ENCODE measurements at places on chromosomes 7 and 10.

GRCh38 chr7:107450970-107451369 is 18.9 kb upstream of the GPR22 start:
- no peak for DNase-seq

GRCh38 chr10:95508730-95509129 is 52.4 kb downstream of the SORBS1 start:
- DNase-seq = no peak

DNA sequence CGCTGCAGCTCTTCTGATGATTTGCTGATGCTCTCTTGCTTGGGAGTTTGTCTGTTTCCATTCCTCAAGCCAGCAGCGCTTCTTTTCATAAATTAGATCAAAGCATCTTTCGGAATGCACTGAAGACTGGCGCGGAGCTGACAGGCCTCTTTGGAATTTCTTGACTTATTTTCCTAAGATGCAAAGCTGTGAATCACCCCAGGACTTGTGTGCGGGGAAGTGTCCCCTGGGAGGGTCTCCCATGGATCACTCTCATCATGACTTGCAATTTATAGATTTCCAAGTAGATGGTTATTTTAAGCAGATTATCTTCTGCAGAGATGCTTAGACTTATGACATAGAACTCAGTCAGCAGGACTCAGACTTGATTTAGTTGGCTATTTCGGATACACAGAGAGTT is 467.2 kb downstream of the TCERG1L start:
- DNase-seq = no peak

DNA sequence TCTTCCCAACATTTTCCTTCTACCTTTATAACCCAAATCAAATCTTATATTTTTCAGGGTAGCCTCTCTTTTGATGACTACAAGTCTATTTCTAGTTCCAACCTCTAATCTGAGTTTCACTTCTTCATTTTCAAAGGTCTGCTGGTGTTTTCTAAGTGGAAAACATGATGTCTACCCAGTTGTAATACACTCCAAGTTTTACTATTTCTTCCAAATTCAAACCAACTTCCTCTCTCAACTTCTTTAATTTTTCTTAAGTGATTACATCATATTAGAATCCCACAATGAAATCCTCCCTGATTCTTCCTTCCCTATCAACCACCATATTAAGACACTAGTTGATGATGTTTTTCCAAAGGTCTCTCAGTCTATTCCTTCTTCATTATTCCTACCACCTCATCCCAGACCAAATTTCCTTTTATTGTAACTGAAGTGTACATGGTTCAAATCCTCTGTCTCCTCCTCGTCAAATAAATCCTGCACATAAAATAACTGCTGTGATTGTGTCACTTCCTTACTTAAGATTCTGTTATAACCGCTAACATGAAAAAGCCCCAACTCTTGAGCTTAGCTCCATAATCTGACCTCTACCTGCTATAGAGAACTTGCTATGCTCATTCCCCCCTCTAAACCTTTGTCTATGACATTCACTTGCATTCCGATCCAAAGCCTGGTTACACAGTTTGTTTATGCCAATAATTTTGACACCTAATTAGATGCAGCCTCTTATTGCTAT is 12.7 kb downstream of the TAS2R38 start:
- no peak for DNase-seq

GRCh38 chr7:73773700-73774517 is 3.8 kb upstream of the CLDN3 start:
- no peak for DNase-seq

DNA sequence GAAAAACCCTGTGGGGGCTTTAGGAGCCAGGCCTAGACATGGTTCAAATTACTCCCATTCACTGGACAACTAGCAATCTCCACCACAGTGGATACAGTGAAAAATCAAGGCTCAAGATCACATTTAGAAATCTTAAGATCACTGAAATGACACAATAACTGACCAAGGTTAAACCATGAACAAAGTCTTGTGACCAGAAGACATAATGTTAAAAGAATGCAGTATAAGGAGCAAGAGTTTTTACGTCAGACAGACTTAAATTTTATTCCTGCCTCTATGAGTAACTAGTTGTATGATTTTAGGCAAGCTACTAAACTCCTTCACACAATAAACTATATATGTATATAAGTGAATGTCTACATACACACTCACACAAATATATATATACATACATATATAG is 68.5 kb downstream of the MICU1 start:
- no peak for DNase-seq

GRCh38 chr7:47771990-47772360 is 176.3 kb downstream of the PKD1L1 start:
- no peak for DNase-seq

DNA sequence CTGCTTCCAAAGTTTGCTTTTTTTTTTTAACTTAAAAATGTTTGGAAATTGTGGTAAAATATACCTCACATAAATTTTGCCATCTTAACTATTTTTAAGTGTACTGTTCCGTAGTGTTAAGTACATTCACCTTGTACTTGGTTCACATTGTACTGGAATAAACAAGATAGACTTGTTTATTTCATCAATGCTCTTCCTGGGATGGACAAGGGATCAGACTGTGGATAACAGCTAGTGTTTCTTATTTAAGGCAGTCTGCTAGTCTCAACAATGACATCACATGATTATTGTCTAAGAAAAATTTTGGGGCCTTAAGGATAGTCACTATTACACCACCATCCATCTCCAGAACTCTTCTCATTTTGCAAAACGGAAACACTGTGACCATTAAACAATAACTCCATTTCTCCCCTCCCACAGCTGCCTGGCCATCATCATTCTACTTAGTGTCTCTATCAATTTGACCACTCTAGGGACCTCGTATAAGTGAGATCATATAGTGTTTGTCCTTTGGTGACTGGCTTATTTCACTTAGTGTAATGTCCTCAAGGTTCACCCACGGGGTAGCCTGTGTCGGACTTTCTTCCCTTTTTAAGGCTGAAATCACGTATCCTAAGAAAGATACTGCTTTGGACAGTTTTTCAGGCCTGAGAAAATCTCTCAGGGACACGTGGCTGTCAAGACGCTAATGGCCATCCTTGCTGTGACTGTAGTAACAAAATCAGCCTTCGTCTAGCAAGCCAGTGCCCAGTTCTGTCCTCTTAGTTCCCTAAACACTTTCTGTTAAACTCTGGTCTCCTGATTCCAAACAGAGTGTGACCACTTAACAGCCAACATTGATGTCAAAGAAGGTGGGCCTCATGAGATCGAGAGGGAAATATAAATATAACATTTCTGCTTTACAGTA is 305.2 kb downstream of the FRMD4A start:
- DNase-seq = no peak

GRCh38 chr7:65910237-65910636 is 37.4 kb downstream of the VKORC1L1 start:
- DNase-seq = no peak

DNA sequence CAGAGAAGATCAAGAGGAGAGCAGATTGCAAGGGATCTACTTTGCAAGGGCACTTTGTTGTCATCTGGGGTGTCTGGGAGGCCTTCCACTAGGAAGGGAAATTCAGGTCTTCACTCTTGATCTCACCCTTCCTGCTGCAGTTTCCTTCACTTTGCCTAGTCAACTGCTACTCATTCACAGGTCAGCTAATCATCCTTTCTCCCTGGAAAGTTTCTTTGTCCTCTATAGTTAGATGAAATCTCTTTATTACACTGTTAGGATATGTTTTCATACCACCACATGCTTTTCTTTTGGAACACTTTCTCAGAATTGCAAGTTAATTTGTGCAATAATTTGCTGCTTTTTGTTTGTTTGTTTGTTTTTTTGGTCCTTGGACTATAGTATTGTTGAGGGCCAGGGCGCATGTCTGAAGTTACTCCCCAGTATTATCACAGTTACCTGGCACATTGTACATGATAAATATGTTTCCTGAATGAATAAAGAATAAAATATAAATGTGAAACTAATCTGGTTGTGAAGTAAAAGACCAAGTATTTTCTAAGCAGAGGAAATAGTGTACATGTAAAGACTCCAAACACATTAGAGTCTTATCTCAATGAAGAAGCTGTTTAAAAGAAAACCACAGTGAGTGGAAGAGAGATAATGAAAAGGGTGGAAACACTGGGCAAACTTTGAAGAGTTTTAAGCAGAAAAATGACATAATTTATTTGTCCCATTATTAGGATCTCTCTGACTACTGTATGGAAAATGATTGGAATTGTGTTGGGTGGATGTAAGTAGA is 139.9 kb upstream of the DGKB start:
- no peak for DNase-seq

- DNase-seq = no peak
These were observed 1002.6 kb downstream of the SORCS3 start for GRCh38 chr10:105643660-105644059.

GRCh38 chr7:15848901-15849300 is 162.4 kb upstream of the MEOX2 start:
- no peak for DNase-seq

DNA sequence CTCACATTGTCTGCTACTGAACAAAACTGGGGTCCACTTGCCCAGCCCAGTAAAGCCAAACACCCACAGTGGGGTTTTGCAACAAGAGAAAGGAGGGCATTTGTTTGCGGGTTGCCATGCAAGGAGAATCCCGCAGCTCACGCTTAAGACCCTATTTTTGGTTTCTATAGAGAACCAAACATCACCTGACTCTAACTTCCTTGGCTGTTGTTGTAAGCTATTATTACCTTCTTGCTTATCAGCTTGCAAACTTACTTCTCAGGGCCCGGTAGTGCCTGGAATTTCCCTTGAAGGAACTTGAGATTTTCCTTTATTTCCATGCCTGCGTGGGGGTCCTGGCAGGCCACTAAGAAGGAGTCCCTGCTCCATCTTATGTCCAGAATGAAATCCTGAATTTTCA is 20.7 kb downstream of the IFIT3 start:
- no peak for DNase-seq

DNA sequence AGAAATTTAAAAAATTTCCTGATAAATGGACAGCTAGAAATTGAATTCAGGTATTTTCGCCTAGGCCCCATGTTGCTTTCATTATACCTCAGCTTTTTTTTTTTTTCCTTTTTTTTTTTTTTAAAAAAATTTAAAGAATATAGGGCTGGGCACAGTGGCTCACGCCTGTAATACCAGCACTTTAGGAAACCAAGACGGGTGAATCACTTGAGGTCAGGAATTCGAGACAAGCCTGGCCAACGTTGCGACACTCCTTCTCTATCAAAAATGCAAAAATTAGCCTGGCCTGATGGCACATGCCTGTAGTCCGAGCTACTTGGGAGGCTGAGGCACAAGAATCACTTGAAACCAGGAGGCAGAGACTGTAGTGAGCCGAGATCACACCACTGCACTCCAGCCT is 334.0 kb downstream of the SORCS1 start:
- DNase-seq = no peak

DNA sequence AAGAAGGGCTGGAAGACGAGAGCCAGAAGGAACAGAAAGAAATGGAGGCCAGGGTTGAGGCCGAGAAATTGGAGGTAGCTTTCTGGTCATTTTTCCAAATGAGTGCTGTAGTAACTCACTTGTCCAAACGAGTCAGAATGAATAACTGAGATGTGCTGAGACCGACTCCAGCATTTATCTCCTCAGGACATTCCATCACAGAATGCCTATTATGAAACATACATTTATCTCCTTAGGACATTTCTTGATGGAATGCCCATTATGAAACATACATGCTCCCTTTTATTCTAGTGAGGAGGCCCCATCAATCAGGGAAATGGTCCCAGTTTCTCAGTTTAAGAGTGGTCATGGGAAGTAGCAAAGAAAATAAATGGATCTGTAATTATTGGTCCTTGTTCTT is 16.5 kb downstream of the AVL9 start:
- DNase-seq = no peak

DNA sequence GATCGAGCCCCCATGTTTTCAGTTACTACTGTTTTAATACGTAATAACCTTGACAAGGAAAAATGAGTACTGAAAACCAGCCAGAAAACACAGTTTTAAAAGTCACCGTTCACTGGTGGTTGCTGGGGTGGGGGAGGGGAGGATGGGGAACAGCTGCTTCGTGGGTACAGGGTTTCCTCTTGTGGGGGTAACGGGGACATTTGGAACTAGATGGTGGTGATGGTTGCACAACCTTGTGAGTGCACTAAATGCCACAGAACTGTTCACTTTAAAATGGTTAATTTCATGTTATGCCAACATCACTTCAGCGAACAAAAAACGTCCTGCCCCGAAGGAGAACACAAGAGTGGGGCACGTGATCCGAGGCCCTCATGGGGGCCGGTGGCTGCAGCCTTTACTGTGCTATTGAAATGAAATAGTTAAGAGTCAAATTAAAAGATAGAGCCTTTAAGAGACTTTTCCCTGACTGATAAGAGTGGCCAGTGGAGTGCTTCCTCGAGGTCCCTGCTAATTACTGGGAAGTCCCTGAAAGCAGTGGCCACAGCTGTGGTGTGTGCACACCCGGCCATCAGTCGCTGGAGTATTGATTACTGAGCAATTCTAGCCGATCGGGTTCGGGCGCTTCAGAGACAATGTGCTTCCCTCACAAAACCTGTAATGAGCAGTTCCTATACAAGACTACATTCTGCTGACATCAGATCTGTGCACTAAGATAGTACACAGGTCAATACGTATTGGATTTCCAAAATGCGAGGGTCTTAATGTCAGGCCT is 80.3 kb downstream of the EBF3 start:
- DNase-seq = no peak

DNA sequence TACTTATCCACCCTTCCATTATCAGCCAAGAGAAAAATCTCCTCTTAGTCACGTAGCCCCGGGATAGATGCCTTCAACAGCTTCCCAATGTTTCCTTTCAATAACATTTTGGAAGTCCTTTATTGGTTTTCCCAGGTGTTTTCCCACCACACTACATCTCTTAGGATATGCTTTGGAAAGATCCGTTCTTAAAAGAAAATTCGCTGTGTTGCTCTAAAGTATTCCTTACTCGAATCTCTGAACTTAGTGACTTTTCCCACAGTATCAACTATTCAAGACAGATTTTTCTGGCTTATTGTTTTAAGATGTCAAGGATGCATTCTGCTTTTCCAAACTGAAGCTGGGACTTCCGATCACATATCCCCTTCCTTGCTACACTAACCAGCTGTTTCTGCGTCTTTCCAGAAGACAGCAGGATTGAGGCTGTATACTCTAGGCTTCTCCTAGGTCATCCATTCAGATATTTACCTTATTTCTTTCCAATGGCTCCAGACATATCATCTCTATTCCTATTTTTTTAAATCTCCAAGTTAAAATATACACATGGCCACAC is 36.5 kb upstream of the SVIL start:
- no peak for DNase-seq

- no peak for DNase-seq
These were observed 11.0 kb downstream of the TLL2 start for GRCh38 chr10:96502561-96503282.

DNA sequence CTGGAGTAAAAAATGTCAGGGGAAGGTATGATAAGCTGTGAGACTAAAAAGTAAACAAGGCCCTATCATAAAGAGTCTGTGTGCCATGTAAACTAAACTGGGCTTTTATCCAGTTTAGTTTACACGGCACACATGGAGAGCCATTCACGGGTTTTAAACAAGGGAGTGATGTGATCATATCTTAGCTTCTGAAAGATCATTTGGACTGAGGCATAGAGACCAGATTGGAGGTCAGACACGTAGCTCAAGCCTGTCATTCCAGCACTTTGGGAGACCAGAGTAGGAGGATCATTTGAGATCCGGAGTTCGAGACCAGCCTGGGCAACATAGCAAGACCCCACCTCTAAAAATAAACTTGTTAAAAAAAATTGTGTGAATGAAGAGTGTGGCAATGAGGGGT is 50.1 kb downstream of the SKIDA1 start:
- DNase-seq = no peak
